Foreskin fibroblast (primary cell): ENCODE measurements at places on chromosomes 5 and 9.

DNA sequence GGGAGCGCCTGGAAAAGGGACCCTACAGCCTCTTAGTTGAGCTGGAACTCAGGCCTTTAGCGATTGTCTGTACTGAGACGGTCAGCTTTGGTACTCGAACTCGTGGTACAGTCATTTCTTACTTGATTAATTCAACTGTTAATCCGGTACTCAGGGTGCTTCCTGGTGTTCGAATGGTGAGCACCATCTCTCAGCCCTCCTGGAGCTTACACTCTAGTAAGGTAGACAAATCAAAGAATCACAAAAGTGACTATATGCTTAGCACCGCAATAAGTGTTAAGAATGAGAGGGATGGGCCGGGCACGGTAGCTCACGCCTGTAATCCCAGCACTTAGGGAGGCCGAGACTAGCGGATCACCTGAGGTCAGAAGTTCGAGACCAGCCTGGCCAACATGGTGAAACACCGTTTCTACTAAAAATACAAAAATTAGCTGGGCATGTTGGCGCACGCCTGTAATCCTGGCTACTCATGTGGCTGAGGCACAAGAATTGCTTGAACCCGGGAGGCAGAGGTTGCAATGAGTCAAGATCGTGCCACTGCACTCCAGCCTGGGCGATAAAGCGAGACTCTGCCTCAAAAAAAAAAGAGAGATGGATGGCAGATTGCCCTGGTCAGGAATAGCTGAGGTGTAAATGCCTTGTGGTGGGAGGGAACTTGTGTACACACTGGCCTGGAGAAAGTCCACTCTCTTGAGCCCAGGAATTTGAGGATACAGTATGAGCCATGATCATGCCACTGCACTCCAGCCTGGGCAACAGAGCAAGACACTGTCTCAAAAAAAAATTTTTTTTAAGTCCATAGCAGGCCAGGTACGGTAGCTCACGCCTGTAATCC, 981 bp downstream of the TCOF1 start:
- no peak for DNase-seq

DNA sequence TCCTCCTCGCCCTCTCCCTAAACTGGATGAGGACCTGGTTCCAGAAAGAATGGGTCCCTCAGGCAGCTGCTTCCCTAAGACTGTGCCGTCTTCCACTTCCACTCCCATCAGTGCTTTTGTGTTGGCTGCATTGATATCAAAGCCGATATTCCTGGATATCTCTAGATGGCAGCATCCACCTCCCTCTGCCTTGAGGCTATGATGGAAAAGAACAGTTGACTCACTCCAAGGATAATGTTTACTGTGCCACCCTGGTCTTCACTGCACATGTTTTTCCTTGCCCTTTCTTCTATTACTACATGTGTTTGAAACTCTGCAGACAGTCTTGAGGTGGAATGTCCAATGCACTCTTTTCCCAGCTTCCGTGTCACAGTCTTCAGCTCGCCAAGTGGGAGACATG, 211.6 kb downstream of the MAST4 start:
- DNase-seq: peak; percentile 67

- no peak for DNase-seq
Observed at GRCh38 chr5:96968074-96968473, 32.2 kb downstream of the LNPEP start.

GRCh38 chr5:2213121-2213730, 330.5 kb upstream of the IRX4 start:
- no peak for DNase-seq

- DNase-seq: peak; percentile 17
Observed at GRCh38 chr9:27086818-27087680, 22.0 kb upstream of the TEK start.

GRCh38 chr5:53965459-53965858, 344.9 kb downstream of the ARL15 start:
- DNase-seq: no peak

DNA sequence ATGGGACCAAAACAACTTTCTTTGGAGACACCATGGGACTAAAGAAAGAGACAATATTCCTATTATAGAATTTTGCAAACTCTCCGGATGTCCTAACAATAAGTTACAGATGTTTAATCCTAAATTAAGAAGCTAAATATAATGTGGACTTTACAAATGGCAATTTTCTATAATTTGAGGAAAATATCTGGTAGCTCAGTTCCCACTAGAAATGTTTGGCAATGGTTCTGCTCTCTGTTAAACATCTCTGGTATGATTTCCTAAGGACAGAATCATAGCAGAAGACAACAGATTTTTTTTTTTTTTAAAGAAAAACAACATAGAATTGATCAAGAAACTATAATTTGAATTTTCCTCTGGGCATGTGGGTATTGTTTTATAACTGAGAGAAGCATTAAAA, 232.8 kb downstream of the ENC1 start:
- DNase-seq: no peak

GRCh38 chr9:122042056-122042455, 51.1 kb downstream of the TTLL11 start:
- DNase-seq: no peak

- no peak for DNase-seq
Observed at GRCh38 chr5:122091936-122092600, 14.0 kb upstream of the LOX start.

DNA sequence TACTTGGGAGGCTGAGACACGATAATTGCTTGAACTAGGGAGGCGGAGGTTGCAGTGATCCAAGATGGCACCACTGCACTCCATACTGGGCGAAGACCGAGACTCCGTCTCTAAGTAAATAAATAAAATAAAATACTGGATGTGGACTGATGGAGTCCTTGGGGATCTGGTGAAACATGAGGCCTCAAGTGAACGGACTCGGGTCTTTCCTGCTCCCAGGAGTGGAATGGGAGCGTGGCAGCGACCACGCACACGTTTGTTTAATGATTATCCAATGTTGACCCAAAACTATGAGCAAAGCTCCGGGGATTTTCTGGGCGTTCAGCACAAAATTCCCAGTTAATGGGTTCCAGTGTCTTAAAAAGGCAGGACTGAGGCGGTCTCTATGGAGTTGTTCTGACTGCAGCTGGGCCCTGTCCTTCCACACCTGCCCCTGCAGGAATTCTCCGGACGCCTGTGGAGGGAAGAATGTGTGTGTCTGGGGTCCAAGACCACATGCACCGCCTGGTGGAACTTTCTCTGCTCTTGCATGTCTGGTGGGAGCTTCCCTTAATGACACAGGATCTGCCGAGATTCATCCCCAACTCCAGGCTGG, 26.6 kb downstream of the NEK6 start:
- DNase-seq: no peak

DNA sequence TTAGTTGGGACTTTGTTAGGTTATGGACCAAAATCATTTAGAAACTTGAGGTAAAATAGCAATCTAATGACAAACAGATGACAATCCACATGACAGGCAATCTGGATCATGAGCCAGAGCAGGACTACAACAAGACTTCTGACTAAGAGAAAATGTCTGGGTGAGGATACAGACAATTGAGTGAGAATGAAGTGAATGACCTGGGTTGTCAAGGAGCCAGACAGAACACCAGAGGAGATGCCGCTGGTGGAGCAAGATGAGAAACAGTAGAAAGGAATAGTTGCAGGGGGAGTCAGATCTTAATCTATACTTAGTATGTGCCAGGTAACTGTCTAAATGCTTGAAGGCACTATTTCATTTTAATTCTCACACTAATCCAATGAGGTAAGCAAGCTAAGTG, 277.8 kb downstream of the PRELID2 start:
- peak; percentile 3 for DNase-seq

DNA sequence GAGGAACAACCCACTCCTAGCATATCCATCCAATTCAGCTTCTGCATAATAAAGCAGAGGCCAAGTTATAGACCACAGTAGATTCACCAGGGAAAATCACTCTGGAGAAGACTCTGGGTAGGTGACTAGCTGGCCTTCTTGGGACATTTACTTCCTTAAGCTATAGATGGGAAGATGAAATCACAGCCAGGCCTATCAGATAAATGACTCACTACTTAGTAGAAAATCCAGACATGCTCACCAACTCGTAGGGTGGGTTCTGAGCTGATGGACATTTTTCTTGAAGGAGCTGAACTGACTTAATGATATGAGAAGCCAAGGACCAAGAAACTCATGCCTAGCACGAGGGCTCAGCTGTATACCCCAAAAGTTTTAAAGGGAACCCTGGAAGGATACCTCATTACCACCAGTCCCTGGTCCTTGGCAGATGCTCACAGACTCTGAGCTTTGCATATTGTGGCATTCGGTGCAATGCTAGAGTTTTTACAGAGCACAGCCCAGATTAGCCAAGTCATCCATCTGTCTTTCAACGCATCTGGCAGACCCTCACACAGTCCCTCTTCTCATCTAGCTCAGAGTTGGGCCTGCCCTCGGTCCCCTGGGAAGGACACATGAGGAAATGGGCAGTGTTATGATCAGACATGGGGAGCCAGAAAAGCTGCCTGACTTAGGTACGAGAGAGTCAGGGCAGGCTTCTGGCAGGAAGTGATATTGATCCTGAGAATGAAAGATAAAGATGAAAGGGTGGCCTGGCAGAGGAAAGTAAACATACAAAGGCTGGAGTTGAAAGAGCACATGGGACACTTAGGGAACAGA, 15.0 kb downstream of the ACSL6 start:
- no peak for DNase-seq

DNA sequence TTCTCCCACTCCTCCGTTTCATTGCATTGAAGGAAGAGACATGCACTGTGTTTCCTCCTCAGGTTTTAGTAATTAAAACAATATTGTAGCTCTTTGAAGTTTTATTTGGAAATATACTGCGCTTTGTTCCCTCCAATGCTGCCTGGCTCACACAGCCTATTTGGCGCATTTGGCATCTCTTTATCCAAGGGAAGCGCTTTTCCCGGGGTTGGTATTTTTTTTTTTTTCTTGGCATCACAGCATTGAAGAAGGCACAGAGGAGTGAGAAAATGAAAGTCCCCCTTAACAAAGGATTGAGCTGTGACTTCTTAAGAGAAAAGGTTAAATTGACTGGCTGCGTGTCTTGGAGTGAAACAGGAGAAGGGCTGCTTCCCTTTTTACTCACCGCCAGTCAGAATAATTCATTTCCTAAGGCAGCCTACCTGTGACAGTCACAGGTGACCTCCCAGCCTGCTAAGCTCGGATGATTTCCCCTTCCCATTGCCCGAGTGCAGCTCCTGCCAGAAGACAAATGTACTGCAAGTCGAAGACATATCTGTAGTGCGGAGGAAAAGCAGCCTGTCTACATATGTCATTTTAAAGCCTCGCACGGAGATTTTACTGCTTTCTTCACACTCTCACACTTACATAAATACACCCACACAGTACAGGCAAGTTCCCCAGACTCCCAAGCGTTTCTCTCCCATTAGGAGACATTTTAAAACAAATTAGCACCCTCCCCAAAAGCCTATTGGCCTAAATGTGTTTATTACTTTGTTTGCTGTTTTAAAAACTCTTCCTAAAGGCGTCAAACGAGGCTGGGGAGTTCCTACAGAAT, 665.5 kb upstream of the ZNF608 start:
- DNase-seq: peak; percentile 52

GRCh38 chr5:156623381-156624040, 226.6 kb upstream of the PPP1R2B start:
- no peak for DNase-seq

GRCh38 chr5:14426521-14426920, 155.1 kb upstream of the OTULINL start:
- no peak for DNase-seq

GRCh38 chr5:168780888-168781287, 201.7 kb upstream of the PANK3 start:
- no peak for DNase-seq

DNA sequence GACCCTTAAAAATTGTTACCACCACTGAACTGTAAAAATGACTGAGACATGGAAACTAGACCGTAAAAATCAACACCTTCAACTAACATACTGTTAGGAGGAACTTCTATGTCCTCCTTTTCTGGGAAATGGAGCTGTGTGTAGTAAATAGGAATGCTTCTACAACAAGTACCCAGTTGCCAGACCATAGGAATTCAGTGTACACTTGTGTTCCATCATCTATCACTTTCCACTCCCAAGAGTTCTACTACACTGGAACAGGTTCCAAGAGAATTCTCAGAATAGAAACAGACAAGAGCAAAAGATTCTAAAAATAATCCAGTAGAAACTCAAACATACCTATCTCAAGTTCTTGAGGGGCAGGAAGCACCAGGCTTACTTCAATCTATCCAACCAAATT, 23.6 kb downstream of the UBAP2 start:
- DNase-seq: no peak

- DNase-seq: no peak
Observed at GRCh38 chr9:108467161-108467560, 388.6 kb downstream of the ACTL7B start.
